ENCODE measurements at places on chromosomes 3 and 15.

GRCh38 chr3:44782891-44783290 is 21.3 kb downstream of the KIF15 start:
- no peak for DNase-seq

GRCh38 chr15:71686221-71687050 is 123.9 kb upstream of the NR2E3 start:
- no peak for DNase-seq

- DNase-seq = peak; percentile 84
Measured at GRCh38 chr3:71430941-71431552, 152.5 kb downstream of the FOXP1 start.

GRCh38 chr3:125213946-125214542 is 1.5 kb upstream of the SLC12A8 start:
- DNase-seq = no peak

GRCh38 chr3:64190517-64191515 is 34.5 kb downstream of the PRICKLE2 start:
- DNase-seq = peak; percentile 94

GRCh38 chr15:67731112-67731721 is 94.1 kb upstream of the SKOR1 start:
- DNase-seq = peak; percentile 73

DNA sequence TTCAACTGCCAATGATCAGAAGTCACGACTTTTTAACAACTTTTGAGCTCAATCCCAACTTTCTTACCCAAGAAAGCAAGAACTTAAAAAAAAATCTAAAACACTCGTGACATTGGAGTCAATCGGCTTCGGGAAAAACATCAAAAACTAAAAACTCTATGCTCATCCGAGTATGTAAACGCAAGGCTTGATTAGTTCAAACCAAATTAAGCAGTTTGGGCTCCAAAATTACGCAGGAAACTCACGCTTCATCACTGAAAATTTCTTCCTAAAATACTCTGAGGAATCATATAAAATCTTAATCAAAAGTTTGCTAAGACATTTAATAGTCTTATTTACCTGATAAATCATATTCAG is 1.6 kb downstream of the TRA2B start:
- DNase-seq = no peak
